Type B pancreatic cell (in vitro differentiated cells): ENCODE measurements at places on chromosomes 12 and 14. TPM values are rescaled to one million over a fixed set of nuclear protein-coding genes. Genes with fewer than 3 reads are reported as not detected.

DNA sequence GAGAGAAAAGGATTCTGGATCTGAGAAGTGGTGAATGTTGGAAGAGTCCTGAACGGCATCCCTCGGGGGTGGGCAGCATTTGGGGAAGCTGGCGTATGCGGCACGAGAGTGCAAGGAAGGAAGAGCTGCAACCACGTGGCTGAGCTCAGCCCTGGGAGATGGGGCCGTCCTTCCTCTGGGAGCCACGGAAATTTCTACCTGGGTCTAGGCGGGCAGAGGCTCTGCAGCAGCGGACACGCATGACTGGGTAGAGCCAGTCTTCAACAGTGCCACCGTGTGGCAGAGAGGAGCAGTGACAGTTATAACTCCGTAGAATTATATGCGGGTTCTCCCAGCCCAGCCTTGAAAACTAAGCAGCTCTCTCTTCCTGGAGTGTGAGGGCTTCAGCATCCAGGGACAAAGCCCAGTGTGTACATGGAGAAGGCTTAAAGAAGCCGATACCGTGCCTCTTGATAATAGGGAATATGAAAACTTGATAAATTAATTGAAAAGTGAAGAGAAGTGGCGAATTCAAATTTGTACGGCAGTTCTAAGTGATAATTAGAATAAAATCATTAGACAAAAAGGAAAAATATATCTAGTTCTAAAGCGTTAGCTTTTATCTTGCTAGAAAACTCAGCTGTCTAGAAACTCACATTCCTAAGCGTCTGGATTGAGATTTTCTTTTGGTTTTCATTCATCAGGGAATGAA, 82.9 kb upstream of the STXBP6 start:
- DNase-seq = peak; percentile 75

DNA sequence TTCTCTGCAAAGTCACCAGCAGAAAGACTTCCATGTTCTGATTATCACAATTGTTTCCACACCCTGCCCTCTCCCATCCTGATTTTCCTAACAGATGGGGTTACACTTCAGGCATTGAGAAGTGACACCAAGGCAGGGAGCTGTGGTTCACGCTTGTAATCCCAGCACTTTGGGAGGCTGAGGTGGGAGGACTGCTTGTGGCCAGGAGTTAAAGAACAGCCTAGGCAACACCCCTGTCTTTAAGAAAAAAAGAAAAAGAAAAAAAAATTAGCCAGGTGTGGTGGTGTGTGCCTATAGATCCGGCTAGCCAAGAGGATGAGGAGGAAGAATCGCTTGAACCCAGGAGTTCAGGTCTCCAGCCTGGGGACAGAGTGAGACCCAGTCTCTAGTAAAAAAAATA, 5.2 kb downstream of the PPP1CC start:
- no peak for DNase-seq

- no peak for DNase-seq
Observed at GRCh38 chr14:81172353-81172752, 48.4 kb downstream of the GTF2A1 start.

OVCH1 gene
- 1.0 and 3.2 TPM in 2 replicates for total RNA-seq

DNA sequence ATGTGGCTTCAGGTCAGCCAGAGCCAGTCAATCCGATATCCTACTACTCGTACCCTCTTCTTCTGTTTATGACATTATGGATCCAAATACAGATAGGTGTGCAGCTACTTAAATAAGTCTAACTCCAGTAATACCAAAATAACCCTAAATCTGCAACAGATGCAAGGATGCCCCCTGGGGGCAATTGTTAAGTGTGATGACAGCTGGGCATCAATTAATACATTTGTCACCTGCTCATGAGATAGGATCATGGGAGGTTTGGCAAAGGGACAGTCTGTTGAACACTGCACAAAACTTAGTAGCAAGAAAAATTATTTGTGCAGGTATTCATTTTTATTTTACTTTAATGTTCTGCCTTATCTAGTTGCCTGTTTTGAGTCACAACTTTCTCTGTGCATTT, 83.2 kb downstream of the SLC38A6 start:
- DNase-seq = no peak

DNA sequence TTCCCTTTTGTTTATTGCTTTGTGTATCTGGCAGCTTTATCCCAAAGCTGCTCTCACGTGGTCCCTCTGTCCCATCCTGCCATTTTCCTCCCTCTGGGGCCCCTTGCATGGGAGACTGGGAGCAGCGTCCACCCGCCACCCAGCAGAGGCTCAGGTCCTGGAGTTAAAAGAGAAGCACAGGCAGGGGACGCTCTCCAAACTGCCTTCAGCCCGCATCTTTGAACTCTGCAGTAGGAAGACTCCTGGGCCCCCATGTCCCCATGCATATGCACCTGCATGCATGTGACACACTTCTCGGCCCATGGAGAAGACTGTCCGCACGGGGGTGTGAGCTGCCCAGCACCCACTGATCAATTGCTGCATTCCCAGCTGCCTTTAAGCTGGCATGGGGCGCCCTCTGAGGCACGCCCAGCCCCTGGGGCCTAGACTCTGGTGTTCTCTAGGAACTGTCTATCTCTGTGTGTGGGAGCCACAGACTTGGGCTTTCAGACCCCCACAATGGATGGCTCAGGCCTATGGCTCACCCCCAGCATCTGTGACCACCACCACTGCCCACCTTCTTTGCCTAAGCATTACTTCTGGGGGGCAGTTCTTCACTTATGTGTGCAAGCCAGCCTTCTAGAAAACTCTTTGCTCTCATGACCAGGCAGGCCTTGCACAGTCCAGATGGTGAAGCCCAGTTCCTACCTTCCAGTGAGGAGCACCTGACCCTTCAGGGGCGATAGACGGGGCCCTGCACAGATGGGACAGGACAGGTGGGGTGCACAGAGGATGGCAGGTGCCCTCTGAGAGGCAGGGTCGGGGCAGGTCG, 96.1 kb upstream of the DIO3 start:
- DNase-seq = no peak

DNA sequence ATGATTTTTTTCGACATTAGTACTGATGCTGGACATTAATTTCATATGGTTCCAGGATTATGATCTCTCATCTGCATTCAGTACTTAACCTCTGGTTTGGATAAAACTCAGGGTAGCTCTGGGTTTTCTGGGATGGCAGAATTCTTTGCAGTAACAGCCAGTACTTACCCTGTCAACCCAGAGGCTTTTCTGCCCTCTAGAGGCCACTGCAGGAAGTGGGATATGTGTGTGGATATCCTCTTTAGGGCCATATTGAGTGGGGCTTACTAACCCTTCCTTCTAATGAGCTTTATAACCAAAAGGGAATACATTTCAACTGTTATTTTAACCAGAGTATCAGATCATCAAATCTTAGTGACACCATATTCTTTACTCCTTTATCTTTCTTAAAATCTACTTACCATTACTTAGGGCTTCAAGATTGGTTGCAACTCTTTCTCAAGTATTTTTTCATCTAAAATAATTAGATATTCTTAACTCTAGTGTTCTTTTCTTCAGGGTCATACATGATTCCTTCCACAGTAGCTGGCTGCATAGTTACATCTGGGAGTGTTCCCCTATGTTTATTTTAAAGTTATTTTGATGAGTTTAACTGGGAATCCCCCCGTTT, 488.0 kb upstream of the STXBP6 start:
- DNase-seq = no peak

DNA sequence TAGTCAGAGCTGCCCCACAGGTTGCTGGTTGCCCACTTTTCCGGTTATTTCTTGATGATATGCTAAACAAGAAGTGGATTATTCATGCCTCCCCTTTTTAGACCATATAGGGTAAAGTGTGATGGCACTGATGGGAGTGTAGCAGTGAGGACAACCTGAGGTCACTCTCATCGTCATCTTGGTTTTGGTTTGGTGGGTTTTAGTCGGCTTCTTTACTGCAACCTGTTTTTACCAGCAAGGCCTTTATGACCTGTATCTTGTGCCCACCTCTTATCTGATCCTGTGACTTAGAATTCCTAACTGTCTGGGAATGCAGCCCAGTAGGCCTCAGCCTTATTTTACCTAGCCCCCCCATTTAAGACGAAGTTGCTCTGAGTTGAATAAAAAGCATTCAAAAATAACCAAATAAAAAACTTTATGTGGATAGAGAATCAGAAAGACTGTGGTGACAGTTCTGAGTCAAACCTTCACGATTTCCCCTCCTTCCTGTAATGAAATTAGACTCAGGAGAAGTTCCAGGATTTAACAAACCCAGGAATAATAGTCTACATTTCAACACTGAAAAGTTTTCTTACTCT, 144.2 kb downstream of the PAWR start:
- no peak for DNase-seq

DNA sequence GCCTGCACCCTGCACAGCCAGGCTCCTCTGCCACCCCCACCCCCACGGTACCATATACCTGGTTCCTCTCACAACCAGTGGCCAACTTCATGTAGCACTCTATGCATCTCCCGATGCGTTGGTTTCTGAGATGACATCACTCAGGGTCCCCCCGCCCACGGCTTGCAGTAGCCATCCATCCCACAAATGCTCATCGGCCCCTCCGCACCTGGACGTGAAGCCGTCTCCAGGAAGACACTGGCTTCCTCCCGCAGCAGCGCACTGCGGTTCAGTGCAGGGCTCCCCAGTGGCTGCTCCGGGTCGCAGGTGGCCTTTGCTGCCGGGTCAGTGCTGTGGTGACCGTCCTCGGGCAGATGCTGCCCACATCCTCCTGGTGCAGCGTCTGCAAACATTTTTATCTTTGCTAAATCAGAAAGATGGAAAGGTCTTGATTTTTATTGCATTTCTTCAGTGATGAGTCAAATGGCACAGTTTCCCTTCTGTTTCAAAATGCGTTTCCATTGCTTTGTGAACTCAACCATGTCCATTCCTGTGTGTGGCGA, 27.5 kb upstream of the MMP17 start:
- no peak for DNase-seq

KIF26A gene
- 12.9 and 23.4 TPM in 2 replicates for total RNA-seq

AMN gene
- total RNA-seq = 18.3 and 51.7 TPM in 2 replicates

- no peak for DNase-seq
Observed at GRCh38 chr14:56731187-56731586, 79.1 kb downstream of the OTX2 start.

SIX6 gene
- not detected in 2 replicates for total RNA-seq

HOTAIR gene
- total RNA-seq = not detected in 2 replicates

FZD10 gene
- total RNA-seq = 7.5 and 17.7 TPM in 2 replicates

GRCh38 chr12:123364532-123365024, at the start of gene SBNO1:
Gene SBNO1 (minus strand): TSS chr12:123364847. CDS start chr12:123350441, 14,406 bp downstream.
- DNase-seq = no peak

- no peak for DNase-seq
Observed at GRCh38 chr12:76026643-76027063, 4.9 kb downstream of the PHLDA1 start.

POU6F1 gene
- 5.6 and 6.6 TPM in 2 replicates for total RNA-seq

- no peak for DNase-seq
Observed at GRCh38 chr14:23358553-23359166, 6.0 kb upstream of the SLC22A17 start.

TPPP2 gene
- not detected in 2 replicates for total RNA-seq

HHIPL1 gene
- 0.19 and 1.4 TPM in 2 replicates for total RNA-seq

- no peak for DNase-seq
Observed at GRCh38 chr12:113027726-113028125, 28.8 kb upstream of the DTX1 start.

GRCh38 chr14:99246536-99247097, 25.4 kb downstream of the BCL11B start:
- no peak for DNase-seq

DNA sequence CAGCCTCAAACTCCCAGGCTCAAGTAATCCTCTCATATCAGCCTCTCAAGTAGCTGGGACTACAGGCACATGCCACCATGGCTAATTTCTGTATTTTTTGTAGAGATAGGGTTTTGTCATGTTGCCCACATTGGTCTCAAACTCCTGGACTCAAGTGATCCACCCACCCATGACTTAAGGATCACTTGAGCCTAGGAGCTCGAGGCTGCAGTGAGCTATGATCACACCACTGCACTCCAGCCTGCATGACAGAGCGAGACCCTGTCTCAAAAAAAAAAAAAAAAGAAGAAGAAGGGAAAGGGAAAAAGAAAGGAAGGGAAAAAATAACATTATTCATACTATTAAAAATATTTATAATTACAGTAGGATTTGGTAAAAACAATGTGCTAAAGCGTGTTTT, 19.2 kb downstream of the EPS8 start:
- DNase-seq = no peak

NTF3 gene
- 13.0 and 16.7 TPM in 2 replicates for total RNA-seq

DNA sequence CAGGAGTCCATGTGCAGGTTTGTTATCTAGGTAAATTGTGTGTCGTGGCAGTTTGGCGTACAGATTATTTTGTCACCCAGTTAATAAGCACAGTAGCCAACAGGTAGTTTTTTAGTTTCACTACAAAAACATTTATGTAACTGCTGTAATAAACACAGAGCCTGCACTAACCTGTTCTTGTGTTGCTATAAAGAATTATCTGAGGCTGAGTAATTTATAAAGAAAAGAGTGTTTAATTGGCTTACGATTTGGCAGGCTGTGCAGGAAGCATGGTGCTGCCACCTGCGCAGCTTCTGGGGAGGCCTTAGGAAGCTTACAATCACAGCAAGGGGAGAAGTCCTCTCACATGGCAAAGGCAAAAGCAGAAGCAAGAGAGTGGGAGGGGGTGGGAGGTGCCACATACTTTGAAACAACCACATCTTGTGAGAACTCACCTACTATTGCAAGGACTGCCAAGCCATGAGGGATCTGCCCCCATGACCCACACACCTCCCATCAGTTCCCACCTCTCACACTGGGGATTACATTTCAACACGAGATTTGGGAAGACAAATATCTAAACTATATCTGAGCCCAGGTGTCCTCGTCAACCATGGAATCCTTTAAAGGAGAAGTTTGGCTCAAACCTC, 266.4 kb upstream of the GRIP1 start:
- DNase-seq = no peak

SEC23A gene
- total RNA-seq = 64.0 and 84.8 TPM in 2 replicates

DNA sequence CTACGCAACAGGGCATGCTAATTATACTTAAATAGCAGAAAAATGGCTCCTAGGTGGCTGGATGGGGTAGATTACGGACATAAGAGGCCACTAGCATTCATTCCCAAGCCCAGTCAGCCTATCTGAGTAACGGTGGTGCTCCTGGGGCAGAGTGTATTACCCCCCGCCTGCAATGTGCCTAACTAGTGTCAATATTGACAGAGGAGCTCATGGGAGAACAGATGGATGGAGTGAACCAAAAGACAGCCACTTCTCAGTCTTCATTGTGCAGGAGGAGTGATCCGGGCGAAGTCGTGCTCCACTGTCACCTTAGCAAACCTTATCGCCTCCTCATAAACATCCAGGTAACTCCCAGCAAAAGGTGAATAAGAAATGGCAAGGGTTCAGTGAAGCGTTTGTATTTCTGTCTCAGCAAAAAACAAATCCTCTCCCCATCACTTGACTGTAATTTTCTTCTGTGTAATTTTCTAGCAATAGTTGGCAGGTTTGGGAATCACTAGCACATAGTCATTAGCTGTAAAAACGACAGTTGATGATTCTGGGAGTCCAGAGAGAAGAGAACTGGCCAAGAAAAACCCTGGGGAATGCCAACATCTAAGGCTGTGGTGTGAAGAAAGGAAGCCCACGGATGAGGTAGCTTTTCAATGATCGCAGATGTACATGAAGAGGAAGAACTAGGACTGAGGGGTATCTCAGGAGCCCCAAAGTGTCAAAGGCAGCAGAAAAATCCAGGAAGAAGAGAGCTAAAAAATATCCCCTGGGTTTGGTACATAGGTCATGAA, 126.6 kb upstream of the BCL2L14 start:
- DNase-seq = no peak

- no peak for DNase-seq
Observed at GRCh38 chr12:118371321-118372282, 1.1 kb downstream of the TAOK3 start.

A2M gene
- total RNA-seq = 4.9 and 84.9 TPM in 2 replicates

GRCh38 chr14:60589442-60589841, 59.8 kb downstream of the SIX1 start:
- no peak for DNase-seq
